ENCODE measurements at places on chromosomes 13 and 19.

DNA sequence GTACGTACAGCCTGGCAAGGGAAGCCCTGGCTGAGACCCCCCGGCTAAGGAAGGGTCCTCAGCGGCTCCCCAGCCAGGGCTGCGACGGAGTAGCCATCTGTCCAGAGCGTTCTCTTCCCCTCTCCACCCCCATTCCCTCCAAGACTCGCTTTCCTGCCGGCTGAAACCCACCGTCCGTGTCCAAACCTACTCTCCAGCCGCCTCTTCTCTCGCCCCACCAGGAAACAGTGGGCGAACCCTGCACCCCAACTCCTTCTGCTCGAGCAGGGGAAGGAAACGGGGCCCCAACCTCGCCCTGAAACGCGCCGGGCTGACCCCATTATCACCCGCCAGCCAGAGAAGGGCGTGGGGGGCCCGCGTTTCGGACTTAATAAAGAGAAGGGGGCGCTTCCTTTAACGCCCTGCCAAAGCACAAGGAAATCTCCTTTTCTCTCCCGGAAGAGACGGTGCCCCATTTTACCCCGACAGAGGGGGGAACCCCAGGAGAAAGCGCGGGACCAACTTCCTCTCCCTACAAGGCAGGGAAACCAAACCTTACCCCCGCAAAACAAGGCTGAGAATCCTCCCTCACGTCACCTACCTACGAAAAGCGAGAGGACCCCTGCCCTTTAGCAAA, 2.5 kb downstream of the ZC3H4 start:
- peak; percentile 63 for DNase-seq

- DNase-seq: no peak
These were observed 50.2 kb downstream of the MTMR6 start for GRCh38 chr13:25237083-25237482.

DNA sequence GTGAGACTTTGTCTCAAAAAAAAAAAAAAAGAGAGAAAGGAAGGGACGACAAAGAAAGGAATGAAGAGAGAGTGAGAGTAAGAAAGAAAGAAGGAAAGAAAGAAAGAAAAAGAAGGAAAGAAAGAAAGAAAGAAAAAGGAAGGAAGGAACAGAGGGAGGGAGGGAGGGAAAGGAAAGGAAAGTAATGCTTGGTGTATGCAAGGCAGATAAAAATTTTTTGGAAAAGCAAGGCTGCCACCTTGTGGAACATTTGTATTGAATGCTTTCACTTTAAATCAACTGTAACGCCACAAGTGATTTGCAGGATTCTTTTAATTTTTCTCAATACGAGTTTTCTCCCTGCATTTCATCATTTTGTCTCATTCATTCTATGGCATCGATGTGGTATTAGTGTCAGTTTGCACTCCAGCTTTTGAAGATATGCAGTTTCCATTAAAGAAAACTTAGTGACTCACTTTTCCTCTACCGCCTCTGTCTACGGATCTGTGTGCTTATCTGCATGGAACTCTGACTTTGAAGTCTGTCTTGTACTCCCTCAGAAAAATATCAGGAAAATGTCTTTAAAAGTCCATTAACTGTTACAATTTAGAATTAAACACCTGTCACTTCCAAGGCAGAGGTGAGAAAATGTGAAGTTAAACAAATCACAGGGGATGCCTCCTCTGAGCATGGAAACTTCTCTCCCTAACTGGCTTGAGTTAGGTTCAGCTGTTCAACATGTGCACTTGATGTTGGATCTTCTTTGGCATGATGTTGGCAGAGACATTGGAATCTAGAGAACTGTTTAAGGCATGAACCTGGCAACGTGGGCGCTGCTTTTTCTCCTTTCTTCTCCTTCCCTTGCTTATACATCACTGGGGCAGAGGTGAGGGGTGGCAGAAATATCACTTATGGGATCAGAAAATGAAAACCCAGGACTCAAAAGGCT, 20.0 kb upstream of the ZDHHC20 start:
- DNase-seq: no peak

DNA sequence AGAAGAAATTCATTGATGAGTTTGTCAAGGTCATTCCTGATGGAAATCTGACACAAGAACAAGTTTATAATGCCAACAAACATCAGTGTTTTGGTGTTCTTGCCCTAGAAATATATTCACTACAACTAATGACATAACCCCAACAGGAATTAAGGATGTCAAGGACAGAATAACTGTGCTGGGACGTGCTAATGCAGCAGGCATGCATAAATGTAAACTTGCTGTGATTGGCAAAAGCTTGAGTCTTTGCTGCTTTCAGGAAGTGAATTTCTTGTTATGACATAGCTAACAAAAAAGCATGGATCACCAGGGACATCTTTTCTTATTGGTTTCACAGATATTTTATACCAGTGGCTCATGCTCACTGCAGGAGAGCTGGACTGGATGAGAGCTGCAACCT, 144.6 kb downstream of the KCTD12 start:
- no peak for DNase-seq

DNA sequence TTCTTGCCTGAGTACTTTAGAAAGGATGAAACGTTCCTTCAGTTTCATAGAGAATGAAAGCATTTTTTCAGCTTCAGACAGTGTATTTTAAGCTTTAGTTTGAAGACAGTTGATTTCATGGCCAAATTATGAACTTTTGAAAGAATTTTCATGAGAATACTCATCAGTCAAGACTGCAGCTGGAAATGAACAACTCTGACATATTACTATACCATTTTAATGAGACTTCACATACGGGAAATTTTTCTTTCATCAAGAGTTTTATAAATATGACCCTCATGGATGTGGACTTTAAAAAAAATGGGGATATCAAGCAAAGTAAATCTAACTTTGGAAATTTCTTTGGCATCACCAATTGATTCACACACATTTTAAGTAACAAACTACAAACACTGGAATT, 6.4 kb downstream of the LATS2 start:
- no peak for DNase-seq

- no peak for DNase-seq
These were observed 121.3 kb upstream of the UFM1 start for GRCh38 chr13:38228322-38228721.

GRCh38 chr19:4597975-4598671, 38.6 kb upstream of the SEMA6B start:
- DNase-seq: peak; percentile 49

DNA sequence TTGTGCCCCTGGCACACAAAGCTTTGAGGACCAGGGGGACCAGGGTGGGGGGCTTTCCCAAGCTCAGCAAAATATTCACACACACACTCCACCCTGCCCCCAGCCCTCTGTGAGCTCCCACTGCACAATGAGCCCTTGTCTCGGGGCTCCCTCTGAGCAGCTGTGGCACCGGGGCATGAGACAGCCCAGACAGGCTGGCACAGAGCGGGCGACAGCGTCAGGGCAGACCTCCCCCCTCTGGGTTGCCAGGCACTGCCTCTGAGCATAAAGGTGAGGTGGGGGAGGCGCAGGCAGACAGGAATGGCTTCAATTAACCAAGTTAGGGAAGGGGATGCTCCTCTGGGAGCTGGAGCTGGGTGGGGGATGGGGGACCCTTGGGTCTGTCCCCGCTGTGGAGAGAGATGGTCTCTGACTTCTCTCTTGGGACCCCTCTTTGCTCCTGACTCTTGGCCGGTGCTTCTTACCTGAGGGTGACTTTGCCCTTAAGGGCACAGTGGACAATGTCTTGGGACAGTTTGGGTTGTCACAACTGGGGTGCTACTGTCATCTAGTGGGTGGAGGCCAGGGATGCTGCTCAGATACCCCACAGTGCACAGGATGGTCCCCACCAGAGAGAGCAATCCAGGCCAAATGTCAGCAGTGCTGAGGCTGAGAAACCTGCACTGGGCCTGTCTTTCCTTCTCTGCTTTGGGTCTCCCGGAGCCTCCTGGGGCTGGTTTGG, 30.3 kb downstream of the LYL1 start:
- DNase-seq: no peak

GRCh38 chr19:16449330-16449961, 22.3 kb downstream of the EPS15L1 start:
- peak; percentile 27 for DNase-seq

GRCh38 chr19:45508861-45509691, 1.8 kb downstream of the VASP start:
- DNase-seq: peak; percentile 54

- DNase-seq: no peak
These were observed 11.5 kb downstream of the PLEKHA4 start for GRCh38 chr19:48856921-48857320.

DNA sequence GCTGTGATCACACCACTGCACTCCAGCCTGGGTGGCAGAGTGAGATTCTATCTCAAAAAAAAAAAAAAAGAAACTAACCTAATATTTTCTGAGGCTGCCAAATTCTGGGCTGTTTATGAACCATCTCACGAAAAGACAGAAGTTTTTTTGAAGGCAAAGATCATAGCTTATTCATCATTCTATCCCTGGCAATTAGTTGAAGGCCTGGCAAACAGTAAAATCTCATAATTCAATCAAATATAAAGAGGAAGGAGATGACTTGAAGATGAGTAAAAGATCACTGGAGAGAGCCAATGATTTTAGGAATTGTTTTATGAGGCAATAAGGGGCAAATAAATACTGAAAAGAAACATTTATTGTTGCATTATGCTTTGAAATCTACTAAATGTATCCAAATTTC, 216.5 kb downstream of the DCLK1 start:
- no peak for DNase-seq

DNA sequence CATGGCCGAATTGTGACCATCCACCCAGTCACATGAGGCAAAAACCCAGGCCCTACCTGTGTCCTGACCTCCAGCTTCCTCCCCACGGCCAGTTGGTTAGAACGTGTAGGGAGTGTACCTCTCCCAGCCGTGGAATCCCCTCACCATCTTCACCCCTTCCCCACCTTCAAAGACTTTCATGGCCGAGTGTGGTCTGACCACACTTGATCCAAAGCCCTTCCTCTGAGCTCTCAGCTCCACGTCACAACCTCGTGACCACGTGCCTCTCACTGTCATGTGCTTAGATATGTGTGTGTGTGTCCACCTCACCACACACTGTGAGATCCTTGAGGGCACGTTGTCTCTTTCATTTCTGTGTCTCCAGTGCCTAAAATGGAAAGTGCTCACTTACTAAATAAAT, 48.6 kb upstream of the UBE2L5 start:
- DNase-seq: peak; percentile 36

DNA sequence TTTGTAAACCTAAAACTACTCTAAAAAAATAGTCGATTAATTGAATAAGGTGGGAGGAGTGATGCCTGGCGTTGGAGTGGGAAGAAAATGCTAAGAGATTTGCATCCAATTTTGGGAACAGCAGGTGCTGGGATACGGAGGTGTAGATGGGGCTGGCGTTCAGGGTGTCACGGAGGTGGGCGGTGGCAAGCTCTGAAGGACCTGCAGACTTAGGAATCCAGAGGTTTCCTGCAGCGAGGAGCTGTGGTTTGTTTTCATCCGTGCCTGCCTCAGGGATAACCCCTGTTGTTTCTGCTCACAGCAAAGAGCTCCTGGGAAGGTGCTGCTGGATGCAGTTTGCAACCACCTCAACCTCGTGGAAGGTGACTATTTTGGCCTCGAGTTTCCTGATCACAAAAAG, 166.4 kb upstream of the RNF113B start:
- no peak for DNase-seq

DNA sequence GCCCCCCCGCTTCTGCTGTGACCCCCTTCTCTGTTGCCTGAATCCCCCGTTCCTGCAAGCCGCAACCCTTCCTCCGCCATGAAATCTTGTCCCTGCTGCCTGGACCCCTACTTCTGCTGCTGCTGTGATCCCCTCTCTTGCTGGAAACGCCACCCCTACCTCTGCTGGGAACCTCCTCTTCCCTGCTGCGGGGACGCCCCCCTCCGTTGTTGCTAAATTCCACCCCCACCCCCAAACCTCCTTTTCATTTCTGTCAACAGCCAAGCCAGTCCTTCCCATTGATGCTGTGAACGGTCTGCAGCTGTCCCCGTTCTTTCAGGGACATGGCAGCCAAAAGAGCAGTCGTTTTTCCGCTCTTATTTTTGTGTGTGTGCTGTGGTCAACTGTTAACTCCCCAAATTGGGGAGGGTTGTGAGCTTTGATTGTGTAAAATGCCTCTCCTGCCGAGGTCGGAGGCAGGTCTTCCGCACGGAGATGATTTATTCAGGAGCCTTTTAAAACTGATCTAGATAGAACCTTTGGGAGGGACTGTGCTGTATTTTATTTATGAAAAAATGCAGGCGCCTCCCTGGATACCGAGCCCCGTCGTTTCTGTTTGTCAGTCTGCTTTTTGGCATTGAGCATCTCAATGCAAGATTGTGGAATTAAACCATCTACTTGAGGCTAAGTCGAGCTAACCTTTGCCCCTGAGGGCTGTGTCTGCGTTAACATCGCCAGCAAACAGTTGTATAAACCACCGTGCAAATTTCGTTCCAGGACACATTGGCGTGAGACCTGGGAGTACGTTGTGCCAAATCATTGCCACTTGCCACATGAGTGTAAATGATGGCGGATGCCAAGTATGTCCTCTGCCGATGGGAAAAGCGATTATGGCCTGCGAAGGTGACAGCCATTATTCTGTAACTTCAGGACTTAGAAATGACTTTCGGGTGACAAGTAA, 27.9 kb upstream of the NDUFS7 start:
- peak; percentile 20 for DNase-seq

- DNase-seq: no peak
These were observed 1881.5 kb upstream of the PCDH20 start for GRCh38 chr13:63297163-63297562.

DNA sequence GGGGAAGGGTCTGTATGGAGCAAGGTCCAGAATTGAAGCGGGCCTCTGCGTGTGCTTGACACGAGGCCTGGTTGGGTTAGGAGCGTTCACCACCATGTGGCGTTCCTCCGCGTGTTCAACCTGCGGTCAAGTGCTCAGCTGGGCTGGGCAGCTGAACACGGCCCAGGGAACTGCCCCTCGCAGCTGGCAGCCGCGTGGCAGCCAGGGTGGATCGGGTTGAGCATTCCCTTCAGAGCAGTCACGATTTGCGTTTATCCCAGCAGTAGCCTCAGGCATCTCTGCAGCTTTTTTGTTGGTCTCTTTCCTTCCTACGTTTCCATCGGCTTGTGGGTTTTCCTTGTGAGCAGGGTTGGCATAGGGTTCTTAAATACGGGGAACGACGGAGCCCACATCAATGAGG, 28.7 kb upstream of the F2RL3 start:
- no peak for DNase-seq

GRCh38 chr13:80704369-80704768, 363.4 kb upstream of the SPRY2 start:
- no peak for DNase-seq

DNA sequence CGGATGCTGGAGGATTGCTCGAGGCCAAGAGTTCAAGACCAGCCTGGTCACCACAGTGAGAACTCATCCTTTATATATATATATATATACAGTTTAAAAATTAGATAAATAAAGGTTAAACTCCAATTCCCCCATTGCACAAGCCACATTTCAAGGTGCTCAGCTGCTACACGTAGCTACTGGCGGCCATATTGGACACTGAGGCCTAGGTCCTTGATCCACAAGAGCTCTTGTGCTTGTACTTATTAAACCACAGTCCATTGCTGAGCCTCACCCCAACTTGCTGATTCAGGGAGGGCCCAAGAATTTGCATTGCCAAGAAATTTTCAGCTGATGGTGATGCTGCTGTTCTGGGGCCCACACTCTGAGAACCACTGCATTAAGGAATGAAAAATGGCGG, 9.6 kb downstream of the TTC9B start:
- DNase-seq: no peak

- DNase-seq: no peak
These were observed 53.7 kb downstream of the PEPD start for GRCh38 chr19:33467851-33468250.

- no peak for DNase-seq
These were observed 1.9 kb downstream of the SIGLEC14 start for GRCh38 chr19:51644636-51645271.

Data from activated CD4-positive, alpha-beta T cell treated with anti-CD3 and anti-CD28 coated beads, Interleukin-2, amount 50 U/mL, for 48 hours (primary cell).